Activated CD8-positive, alpha-beta memory T cell treated with anti-CD3 and anti-CD28 coated beads for 48 hours (primary cell): ENCODE measurements at places on chromosomes 2 and 18.

- no peak for DNase-seq
Observed at GRCh38 chr2:127048618-127048935, 58.4 kb downstream of the BIN1 start.

DNA sequence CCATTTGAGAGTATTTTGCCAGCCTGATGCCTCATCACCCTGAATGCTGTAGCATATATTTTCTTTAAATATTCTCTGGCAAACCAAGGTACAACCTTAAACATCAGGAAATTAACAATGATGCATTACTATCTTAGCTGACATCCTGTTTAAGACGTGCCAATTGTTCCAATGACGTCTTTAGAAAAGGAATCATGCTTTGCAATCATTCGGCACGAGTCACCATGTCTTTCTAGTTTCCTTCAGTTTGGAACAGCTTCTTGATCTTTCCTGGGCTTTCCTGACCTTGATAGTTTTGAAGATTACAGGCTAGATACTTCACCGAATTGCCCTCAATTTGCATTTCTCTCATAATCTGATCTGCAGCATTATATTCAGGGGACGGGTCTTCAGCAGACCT, 88.2 kb upstream of the GLI2 start:
- DNase-seq, result no peak

GRCh38 chr2:105391058-105391627, 7.7 kb downstream of the FHL2 start:
- DNase-seq, result no peak

DNA sequence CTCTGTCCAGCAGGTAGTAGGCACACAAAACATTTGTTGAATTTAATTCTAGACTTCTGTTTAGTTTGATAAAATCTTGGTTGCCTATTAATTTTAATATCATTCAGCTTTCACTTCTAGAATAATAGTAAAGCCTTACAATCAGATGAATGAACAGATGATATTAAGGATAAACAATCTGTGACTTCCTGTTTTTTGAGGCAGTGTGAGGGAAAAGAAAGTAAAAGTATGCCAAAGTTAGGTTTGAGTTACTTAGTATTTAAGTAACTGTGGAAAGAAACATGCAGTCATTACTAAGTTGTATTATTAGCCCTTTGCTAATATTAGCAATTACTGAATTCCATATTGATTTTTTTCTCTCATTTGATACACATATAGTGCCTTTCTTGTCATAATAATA, 31.5 kb downstream of the EPB41L5 start:
- no peak for DNase-seq

GRCh38 chr2:105390454-105390853, 8.4 kb downstream of the FHL2 start:
- no peak for DNase-seq

DNA sequence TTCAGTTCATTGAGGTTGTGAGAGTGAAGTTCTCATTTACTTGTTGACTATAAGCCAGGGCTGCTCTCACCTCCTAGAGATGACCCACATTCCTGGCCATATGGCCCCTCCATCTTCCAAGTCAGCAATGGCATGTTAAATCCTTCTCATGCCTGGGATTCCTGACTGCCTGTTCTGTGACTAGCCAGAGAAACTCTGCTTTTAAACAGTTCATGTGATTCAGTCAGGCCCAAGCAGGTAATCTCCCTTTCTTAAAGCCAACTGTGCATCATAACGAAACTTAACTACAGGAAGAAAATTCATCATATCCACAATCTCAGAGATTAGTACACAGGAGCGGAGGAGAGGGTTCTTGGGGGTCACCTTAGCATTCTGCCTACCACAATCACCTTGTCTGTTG, 11.5 kb downstream of the DPP4 start:
- DNase-seq, result no peak

DNA sequence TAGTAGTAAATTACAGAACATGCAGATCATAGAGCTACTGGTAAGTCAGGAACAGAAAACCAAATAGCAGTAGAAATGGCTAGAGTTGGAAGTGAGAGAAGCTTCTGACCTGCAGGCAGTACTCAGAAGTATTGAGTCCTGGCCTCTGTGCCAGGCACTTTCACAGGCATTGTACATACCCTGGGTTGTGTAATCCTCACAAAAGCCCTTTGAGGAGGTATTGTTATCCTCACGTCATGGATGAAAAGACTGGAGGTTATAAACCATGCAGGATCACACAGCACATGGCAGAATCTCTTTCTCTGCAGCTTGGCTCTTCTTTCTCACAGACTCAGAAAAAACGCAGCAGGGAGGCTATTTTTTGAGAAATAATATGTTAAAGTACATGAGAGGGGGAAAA, 789.3 kb upstream of the FAM98A start:
- no peak for DNase-seq

DNA sequence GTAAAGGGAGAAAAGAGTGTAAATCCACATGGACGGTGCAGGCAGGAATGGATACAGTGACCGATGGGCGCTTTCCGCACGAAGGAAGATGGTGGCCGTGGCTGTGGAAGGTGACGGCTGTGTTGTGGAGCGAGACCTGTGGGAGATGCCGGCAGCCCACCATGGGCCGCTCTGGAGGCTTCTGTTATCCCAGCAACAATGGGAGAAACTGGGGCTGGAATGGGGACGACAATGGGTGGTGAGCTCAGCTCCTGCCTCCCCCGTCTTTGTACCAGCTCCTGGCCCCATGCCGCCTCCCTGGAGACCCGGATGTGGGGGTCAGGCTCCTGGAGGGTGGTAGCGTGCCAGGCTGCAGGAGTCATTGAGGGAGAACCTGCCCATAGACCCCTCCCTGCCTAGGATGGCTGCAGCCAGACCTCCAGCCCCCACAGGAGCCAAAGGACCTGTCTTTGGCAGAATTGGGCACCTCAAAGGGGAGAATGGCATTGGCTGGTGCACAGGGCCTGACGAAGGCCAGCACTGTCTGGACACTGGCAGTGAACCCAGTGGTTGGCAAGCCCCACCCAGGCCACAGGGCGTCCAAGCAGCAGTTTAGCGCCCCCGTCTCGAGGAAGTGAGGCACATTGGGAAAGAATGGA, 72.6 kb downstream of the SLC66A2 start:
- DNase-seq, result no peak

DNA sequence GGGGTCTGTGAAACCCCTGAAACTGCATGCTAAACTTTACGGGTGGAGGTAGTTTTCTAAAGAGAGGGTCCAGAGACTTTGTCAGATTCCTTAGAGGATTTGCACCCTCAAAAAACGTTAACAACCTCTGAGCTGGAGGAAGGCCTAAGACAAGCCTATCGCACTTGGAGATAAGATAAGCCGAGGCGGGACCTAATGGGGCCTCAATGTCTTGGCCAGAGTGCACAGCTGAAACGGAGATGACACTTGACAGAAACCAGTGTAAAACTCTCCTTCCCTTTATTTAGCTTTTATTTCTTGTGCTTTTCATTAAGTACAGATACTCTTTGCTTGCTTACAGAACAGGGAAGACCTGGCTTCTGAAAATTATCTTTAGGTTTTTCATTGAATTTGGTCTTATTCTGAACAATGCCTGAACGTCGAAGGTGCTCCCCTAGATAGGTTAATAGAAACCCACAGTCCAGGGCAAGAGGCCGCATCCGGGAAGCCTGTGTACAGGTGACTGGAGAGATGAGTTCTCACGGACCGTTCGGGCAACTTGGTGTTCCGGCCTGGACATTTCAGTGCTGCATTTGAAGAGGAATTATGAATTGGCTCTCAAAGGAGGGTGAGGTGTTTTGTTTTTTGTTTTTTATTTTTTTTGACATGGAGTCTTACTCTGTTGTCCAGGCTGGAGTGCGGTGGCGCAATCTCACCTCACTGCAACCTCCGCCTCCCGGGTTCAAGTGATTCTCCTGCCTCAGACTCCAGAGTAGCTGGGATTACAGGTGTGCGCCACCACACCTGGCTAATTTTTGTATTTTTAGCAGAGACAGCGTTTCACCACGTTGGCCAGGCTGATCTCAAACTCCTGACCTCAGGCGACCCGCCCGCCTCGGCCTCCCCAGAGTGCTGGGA, 49.7 kb downstream of the SH3BP4 start:
- DNase-seq, result no peak
